ENCODE measurements at places on chromosomes 12 and 14. TPM values are rescaled to one million over a fixed set of nuclear protein-coding genes. Genes with fewer than 3 reads are reported as not detected.

ATG2B gene
- 44.1 TPM for polyA plus RNA-seq

DNA sequence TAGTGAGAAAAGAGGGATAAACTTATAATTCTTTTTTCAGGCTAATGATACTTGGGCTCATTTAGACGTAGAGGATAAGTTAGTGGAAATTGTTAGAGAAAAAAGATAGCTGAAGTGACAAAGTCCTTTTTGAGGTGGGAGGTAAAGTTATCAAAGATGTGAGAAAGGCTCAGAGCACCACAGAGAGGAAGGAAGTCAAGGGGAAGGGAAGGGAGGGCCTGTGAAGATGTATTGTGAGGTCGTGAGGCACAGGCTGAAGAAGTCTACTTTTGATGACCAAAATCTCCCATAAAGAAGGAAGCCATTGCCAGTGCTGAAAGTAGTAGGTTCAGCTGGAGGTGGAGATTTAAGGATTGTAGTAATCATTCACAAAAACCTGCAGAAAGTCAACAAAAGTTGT, 19.4 kb upstream of the PTGDR start:
- no peak for DNase-seq

GRCh38 chr14:69651664-69652063, 40.3 kb downstream of the SUSD6 start:
- no peak for DNase-seq

DNA sequence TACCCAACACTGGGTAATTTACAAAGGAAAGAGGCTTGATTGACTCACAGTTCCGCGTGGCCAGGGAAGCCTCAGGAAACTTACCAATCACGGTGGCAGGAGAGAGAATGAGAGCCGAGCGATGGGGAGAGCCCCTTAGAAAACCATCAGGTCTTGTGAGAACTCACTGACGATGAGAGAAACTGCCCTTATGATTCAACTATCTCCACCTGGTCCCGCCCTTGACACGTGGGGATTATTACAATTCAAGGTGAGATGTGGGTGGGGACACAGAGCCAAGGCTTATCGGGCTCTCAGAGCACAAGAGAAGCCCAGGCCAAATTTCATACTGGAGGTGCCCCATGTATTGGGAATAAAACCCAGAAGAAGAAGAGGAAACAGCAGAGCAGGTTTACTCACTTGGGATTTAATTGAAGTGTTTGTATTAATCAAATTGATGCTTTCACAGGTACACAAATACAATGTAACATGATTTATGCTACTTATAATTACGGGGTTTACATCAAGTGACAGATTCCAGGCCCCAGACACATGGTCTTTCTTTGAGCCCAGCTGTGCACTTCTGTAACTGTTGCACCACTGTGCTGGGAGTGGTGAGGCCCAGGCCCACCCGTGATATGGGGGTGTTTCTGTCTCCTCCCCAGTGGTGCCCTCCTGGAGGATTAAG, 8.2 kb upstream of the CCDC85C start:
- no peak for DNase-seq

JAG2 gene
- 10.2 TPM for polyA plus RNA-seq

DNA sequence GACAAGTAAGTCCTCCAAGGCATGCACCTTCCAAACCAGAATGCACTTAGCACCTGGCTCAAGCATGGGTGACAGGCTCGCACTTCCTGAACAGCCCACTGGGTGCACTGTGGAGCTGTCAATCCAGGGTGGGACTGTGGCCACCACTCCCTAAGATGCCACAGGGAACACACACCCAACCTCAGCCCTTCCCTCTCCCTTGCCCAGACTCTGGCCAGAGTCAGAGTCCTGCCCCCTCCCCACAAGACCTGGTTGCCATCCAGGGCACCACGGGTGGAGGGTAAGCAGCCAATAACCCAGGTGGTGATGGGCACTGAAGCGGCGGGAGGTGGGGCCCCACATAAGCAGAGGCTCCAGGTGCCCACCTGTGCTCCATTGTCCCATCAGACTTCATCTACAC, 160.6 kb downstream of the MYRFL start:
- DNase-seq, result no peak

DNA sequence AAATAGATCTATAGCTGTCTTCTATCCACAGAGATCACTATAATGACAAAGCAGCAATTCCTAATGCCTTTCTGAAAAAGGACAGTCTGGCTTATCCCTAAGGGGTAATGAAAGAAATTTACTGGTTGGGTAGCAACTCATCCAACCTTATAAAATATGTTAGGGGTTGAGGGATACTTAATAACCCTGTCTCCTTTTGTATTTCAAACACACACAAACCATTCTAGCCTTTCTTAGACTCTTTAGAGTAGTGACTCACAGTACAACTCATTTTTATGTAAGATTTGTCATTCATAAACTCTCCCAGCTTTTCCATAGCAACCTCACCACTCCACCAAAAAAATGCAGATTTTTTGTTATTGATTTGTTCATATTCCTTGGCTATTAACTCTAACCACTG, 167.9 kb downstream of the FSCB start:
- no peak for DNase-seq
